ENCODE measurements at places on chromosomes 6 and 20.
A peak's percentile ranks its signal among the peaks of the same experiment; 100 is the strongest.

DNA sequence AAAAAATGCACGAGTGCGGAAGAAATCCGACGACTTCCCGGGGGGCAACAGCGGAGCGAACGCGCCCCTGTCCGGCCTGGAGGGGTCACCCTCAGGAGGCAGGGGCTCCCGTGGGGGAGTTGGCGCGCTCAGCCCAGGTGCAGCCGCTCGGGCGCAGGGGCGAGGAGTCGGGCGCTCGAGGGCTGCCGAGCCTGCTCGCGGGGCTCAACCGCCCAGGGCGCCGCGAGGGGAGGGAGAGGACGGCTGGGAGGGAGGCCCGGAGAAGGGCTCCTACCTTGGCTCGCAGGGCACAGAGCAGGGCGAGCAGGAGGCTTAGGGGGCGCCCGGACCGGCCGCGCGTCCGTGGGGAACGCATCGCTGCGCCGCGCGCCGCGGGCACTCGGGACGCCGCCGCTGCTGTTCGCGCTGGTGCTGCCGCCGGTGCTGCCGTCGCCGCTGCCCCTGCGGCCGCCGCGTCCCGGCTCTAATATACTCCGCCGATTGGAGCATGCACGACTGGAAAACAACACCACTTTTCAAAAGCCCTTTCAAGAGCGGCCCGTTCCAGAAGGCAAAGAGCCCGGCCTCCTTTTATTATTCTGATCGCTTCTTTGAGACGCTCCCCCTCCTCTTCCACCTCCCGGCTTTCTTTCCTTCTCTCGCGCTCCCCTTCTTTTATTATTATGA, 490 bp downstream of the JAG1 start:
- no peak for DNase-seq

GRCh38 chr6:106097411-106098231, 11.5 kb downstream of the PRDM1 start:
- no peak for DNase-seq

GRCh38 chr20:37920679-37921322, 17.9 kb downstream of the VSTM2L start:
- DNase-seq = no peak

GRCh38 chr6:162181111-162181510, 546.5 kb downstream of the PRKN start:
- DNase-seq = no peak

DNA sequence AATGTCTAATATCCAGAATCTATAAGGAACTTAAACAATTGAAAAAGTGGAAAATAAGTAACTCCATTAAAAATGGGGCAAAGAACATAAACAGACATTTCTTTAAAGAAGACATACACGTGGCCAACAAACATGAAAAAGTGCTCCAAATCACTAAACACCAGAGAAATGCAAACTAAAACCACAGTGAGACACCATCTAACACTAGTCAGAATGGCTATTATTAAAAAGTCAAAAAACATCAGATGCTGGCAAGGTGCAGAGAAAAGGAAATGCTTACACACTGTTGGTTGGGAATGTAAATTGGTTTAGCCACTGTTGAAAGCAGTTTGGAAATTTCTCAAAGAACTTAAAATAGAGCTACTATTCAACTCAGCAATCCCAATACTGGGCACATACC, 169.2 kb upstream of the MANEA start:
- no peak for DNase-seq

- no peak for DNase-seq
These were observed 456.9 kb upstream of the JAG1 start for GRCh38 chr20:11130554-11131166.

- no peak for DNase-seq
These were observed 111.4 kb upstream of the ARMC2 start for GRCh38 chr6:108736832-108737231.

- peak; percentile 42 for DNase-seq
These were observed 7.9 kb upstream of the SDCBP2 start for GRCh38 chr20:1336699-1337367.

DNA sequence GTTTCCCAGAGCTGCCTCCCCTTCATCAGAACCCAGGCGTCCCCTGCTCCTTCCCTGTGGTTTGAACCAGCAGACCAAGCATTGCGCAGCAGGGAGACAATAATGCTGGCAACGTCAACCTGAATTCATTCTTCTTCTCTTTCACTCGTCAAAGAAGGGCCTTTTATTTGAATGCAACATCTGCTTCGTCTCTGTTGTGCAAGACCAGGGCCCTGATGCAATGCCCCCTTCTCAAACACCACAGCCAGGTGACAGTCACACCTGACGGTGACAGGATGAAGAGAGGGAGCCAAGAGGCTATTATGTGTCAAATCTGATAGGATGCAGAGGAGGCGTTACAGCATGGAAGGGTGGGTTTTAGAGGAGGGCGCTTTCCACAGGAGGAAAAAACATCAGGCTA, 8.0 kb downstream of the INSM1 start:
- no peak for DNase-seq

DNA sequence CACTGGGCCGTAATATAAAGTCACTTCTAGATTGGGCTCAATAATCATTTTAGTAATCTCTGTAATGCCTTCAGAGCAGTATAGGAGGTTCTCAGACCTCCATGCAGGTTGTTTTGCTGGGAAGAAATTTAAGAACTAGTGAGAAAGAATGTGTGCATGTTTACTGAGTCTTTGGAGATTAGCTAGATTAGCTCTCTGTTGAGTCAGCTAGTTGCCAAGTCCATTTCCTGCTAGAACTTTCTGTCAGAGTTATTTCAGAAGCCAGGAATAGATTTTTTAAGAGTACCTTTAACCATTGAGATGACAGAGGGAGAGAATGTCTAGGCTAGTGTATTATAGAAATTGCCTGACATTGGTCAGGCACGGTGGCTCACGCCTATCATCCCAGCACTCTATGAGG, 33.3 kb downstream of the ORC3 start:
- DNase-seq = no peak

DNA sequence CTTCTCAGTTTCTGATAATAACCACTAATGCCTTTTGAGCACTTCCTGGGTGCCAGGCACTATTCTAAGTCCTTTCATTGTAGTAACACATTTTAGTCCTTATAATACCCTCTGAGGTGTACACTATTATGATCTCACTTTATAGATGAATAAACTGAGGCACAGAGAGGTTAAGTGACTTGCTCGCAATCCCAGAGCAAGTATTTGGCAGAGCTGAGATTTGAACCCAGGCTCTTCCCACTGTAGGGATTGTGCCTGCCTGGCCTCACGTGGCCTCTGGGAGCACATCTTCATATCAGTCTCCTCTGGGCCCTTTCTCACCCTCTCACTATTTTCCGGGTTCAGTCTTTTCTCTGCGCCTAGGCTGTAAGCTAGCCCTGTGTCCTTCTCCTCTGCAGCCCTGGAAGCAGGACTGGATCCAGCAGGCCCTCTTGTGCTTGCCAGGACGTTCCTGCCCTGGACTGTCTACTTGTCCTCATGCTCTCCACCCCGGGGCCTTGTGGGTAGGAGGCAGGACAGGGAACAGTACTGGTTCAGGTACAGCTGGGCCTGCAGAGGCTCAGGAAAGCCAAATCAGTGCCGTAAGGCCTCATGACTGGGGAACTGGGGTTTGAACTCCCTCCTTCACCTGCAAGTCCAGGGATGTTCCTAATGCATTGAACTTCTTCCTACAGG, 139.6 kb downstream of the VEGFA start:
- DNase-seq = no peak

GRCh38 chr6:44471271-44471981, 83.9 kb downstream of the CDC5L start:
- no peak for DNase-seq

GRCh38 chr6:140602431-140603248, 1228.2 kb upstream of the CITED2 start:
- no peak for DNase-seq

DNA sequence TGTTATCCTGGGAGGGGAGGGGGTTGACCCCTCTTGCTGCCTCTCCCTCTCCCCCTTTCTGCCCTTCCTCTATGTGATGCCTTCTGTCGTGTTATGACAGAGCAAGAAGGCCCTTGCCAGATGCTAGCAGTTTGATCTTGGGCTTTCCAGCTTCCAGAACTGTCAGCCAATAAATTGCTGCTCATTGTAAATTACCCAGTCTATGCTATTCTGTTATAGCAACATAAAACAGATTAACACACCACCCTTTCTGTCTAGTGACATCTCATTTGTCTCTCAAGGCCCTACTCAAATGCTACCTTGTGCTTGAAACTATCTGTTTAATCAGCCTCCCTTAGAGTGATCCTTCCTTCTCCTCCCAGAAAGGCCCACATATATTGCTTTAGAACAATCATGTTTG, 16.4 kb upstream of the MAP3K4 start:
- no peak for DNase-seq

- DNase-seq = no peak
These were observed 52.3 kb upstream of the L3MBTL3 start for GRCh38 chr6:129966125-129966524.

DNA sequence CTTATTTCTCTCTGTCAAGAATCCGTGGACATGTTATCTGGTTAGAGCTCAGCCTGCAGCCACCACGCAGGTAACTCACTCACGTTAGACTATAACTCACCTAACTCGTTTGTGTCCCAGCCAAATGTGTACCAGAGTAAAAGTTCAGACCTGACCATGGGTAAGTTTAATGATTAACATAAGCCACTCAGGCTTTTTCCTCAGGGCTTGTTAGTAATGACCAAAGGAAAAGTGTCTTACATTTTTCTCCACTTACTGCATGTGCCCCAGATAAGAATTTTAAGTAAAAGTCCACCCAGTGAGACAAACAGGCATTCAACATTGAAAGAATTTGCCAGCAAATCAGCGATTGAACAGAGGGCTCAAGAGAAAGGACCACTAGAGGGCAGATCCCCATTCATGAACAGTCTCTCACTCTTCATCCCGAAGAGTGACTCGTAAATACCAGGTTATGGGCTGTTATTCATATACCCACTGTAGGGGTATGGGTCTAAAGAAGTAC, at the start of gene PKHD1:
Gene PKHD1, minus strand, starts transcription at position 116 of the 502 bp plus-strand sequence. CDS start 2,680 bp downstream, outside the sequence.
- DNase-seq = peak; percentile 3

GRCh38 chr6:122484760-122485159, 13.2 kb upstream of the SERINC1 start:
- DNase-seq = no peak

- peak; percentile 55 for DNase-seq
These were observed 715 bp downstream of the SOX12 start for GRCh38 chr20:325889-326644.

GRCh38 chr6:107866606-107867301, 42.6 kb upstream of the SCML4 start:
- DNase-seq = peak; percentile 41

DNA sequence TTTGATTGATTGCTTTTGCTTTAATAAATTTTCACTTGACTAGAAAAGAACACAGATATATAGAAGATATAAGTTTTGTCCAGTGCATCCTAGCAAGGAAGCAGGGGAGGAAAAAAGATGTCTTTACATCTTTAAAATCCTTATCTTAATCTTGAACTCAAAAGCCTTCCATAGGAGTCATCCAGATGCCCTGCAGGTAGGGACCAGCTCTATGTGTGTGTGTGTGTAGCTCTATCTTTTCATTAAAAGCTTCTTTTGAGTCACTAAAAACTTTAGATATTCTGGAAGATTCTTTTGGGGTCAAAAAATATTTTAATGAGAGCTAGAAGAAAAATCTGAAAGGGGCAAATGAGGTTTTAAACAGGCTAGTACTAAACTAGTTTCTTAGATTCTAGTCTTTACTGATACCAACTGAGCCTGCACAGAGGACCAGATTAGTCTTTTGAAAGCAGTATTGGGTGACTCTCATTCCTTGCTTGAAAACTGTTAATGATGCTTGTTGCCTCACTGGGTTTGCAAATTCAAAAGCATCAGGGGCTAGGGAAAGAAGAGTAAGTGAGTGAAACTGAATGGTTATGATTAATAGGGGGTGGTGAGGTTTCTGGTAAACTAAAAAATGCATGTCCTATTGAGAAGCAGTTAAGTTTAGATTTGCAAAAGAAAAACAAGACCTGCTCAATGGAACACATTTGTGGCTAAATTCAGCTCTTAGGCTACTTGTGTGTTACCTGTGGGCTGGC, 40.6 kb upstream of the JAG1 start:
- no peak for DNase-seq

- DNase-seq = no peak
These were observed 199.2 kb downstream of the ZFAND3 start for GRCh38 chr6:38018755-38019165.

DNA sequence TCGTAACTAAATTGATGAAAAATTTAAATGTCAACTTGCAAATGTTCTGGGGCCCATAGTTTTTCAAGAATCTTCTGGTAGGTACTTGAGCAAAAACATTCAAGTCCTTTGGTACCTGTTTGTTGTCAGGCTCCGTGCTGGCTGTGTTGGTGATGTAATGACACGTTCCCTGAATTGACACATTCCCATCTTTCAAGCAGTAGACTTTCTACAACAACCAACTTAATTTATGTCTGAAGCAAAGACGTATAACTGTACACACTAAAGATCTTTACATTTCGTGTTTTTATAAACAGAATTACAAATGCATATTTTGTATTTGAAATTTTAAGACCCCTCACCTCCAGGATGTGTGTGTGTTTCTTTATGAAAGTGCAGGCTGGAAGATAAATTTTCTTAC, 49.5 kb downstream of the NCOA3 start:
- no peak for DNase-seq

DNA sequence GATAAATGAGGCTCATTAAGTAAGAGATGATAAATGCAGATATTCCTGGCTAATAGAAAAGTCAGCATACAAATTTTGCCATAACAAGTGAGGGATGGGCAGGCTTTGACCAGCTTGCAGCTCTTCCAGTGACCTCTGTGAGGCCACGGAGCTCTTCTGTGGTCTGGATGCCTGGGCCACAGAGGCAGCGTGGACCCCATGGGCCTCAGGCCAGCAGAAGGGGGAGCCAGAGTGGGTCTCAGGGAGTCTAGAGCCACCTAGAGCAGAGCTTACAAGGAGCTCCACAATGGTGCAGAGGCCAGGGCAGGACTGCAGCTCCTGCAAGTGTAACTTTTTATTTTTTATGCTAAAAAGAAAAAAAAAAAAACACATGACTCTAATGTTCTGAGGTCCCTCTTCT, 165.1 kb downstream of the ARID1B start:
- DNase-seq = no peak

DNA sequence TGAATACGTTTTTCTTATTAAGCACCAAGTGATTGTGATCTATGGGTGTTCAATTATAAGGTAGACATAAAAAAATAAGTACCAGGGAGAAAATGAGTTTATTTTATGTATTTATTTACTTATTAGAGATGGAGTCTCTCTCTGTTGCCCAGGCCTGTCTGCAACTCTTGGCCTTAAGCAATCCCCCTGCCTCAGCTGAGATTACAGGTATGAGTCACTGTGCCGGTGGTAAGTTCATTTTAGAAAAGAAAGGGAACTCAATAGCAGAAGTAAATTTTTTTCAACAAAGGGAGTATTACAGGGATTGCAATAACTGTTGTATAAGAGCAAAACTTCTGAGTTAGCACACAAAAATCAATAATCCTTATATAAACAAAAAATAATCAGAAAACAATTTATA, 98.7 kb upstream of the FUT9 start:
- no peak for DNase-seq

- DNase-seq = no peak
These were observed 96.9 kb upstream of the PTPRK start for GRCh38 chr6:128617285-128617684.

- DNase-seq = peak; percentile 16
These were observed 58.8 kb upstream of the MPC1 start for GRCh38 chr6:166441325-166442078.

Data from cerebellar cortex (tissue), 1 donor.